ENCODE measurements at places on chromosomes 16 and 17.

- no peak for DNase-seq
Measured at GRCh38 chr16:67651039-67651438, 6.1 kb downstream of the CARMIL2 start.

- no peak for DNase-seq
Measured at GRCh38 chr17:74132354-74132753, 71.1 kb upstream of the RPL38 start.

DNA sequence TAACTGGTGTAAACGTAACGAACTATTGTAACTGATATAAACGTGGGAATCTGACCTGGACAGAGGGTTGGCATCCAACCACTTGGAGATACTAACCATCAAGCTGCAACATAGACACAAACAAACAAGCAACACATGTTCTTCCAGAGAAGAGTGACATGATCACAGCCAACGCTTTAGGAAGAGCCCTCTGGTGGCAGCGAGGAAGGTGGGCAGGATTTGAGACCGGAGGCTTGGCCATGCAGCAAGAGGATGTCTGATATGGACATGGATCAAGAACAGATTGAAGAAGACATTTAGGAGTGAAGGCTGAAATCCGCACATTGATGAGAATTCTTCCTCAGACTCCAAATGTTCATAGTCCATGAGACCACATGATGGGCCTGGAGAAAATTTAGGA is 40.3 kb upstream of the TNRC6A start:
- DNase-seq: no peak

GRCh38 chr16:80147026-80147655 is 393.7 kb upstream of the DYNLRB2 start:
- no peak for DNase-seq

- no peak for DNase-seq
Measured at GRCh38 chr16:53822936-53823529, 119.1 kb downstream of the FTO start.

DNA sequence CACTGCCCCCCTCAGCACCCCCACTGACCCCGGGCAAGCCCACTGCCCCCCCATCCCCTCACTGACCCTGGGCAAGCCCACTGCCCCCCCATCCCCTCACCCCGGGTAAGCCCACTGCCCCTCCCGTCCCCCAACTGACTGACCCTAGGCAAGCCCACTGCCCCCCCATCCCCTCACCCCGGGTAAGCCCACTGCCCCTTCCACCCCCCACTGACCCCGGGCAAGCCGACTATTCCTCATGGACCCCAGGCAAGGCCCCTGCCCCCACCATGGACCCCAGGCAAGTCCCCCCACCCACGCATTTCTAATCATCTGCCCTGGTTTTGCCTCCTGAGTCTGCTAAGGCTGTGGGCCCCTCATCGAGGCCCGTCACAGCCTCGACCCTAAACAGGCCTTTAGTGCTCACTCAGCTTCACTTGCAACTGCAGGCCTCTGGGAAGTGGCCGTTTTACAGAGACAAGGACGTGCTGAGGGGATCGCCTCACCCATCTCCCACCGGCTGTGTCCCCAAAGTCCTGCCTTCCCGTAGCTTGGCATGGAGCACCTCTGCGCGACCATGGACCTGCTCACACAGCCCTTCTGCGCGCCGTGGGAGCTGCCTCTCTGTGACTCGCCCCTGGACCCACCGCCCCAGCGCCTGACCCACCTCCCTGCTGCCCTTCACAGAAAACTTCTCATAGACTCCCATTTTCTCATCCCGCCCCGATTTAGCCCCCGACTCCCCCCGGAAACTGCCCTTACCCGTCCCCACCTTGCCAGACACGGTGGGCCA is 3.6 kb downstream of the VPS9D1 start:
- no peak for DNase-seq

- no peak for DNase-seq
Measured at GRCh38 chr16:54173490-54173889, 113.1 kb downstream of the IRX3 start.

GRCh38 chr16:10314811-10315210 is 71.0 kb upstream of the ATF7IP2 start:
- no peak for DNase-seq

Measured in glomerular endothelial cell (primary cell).